ENCODE measurements at places on chromosomes 7 and 10.

DNA sequence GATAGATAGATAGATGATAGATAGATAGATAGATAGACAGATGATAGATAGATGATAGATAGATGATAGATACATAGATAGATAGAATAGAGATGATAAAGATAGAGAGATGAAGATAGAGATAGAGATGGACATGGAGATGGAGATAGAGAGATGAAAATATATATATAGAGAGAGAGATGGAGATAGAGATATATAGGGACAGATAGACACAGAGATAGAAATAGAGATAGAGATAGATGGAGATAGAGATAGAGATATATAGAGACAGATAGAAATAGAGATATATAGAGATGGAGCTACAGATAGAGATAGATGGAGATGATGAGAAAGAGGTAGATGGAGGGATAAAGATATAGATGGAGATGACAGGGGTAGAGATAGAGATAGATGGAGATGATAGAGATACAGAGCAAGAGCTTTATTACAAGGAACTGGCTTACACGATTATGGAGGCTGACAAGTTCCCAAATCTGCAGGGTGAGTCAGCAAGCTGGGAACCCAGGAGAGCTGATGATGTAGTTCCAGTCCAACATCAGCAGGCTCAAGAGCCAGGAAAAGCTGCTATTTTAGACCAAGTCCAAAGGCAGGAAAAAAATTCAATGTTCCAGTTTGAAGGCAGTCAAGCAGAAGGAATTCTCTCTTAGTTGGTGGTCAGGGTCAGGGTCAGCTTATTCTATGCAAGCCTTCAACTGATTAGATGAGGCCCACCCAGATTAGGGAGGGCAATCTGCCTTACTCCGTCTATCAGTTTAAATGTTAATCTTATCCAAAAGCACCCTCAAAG lies 37.1 kb downstream of the CAV1 start:
- DNase-seq: no peak

GRCh38 chr7:111082351-111082750 lies 8.6 kb upstream of the LRRN3 start:
- DNase-seq: no peak

- no peak for DNase-seq
Observed at GRCh38 chr10:121753726-121754476, 155.7 kb upstream of the FGFR2 start.

DNA sequence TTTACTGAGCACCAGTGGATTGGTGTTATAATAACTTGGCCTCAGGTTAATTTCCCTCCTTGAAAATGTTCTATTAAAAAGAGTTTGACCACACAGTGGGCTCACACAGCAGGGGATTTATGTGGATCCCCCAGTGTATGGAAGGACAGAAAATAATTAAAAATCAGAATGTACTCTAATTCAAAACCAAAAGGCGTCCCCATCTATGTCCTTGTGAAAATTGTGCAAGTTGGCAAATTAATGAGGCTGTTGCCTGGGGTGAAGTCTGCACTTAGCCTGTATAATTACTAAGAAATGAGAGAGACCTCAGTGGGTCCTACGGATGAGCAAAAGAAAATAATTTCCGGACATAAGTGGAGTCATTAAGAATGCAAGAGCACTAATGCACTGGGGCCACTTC lies 31.1 kb downstream of the PIK3CG start:
- DNase-seq: no peak

DNA sequence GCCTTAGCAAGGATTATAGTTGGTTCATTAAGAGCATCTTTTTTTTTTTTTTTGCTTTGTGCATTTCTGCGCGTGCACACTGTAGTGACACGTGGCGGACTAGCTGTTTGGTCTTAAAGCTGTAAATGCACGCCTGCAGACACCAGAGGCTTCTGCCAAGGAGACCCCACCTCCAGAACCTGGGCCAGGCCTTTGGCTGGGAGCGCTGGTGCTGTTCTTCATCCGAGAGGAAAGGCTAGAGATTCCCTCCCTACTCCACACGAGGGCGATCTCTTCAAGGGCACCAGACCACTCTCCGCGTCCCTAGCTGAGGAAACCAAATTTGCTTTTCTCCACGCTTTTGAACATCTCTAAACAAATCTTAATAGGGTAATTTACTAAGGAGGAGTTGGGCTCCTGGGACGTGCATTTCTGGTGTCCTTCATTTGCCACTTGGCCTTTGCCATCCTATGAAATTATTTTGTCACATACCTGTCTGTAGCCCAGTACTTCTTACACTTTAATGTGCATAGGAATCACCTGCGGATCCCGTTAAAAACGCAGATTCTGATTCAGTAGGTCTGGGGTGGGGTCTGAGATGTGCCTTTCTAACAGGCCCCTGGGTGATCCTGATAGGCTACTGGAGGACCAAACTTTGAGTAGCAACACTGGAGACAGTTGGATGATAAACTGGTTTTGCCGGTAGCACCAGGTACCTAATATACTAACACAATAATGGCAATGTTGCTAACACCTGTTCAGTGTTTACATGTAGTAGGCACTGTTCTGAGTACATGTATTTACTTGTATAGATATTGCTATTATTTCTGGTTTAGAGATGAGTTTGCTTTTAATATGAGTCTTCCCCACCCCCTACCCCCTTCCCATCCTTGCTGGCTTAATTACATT lies 1.3 kb upstream of the SLC26A5 start:
- peak; percentile 9 for DNase-seq

- no peak for DNase-seq
Observed at GRCh38 chr7:105096306-105096705, 82.3 kb downstream of the KMT2E start.

All from stimulated activated CD4-positive, alpha-beta T cell treated with anti-CD3 and anti-CD28 coated beads, Interleukin-1b, Interleukin-23, amount 100 ng/mL, for 4 hours (primary cell).